Stimulated activated CD4-positive, alpha-beta T cell treated with anti-CD3 and anti-CD28 coated beads, Interleukin-2, amount 100 ng/mL, for 48 hours (primary cell): ENCODE measurements at places on chromosomes 3 and 15.

- no peak for DNase-seq
These were observed 102.0 kb downstream of the TBC1D5 start for GRCh38 chr3:17640466-17640865.

- no peak for DNase-seq
These were observed 46.7 kb downstream of the UBE3A start for GRCh38 chr15:25391971-25392721.

DNA sequence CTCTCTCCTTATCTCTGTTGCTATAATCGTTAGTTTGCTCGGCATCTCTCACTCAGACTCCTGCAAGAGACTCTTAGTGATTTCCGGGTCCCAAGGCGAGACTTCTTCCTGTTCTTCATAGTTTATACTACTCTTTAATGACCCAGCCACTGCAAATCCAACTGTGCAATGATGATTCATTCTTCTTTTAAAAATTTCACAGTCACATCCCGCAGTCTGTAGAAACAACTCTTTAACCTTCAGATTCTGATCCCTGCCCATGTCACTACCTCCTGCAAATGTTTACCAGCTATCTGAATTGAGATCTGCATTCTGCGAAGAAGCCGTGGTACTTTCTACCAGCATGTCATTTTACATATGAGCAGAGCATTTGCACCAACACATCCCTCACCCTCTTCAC, 2.8 kb upstream of the VGLL3 start:
- no peak for DNase-seq

GRCh38 chr3:65037861-65038260, 350.1 kb upstream of the ADAMTS9 start:
- DNase-seq = no peak

DNA sequence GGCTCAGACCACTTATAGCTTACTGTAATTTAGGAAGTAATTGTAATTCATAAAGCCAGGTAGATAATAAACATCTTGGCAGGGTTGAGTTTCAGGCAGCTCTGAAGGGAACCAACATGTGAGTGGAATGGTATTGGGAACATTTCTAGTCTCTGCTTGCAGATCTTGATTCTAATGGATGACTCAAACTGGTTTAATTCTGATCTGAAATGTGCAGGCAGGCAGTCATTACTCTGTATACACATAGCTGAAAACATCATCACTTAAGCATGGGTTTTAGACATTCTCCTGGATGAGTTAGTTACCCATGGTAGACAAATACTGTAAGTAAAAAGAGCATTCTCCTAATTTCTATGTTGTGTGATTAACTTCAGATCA, 317.0 kb upstream of the TPRG1 start:
- no peak for DNase-seq
